NCI-H774 (cell line): ENCODE measurements at places on chromosomes 12 and 14.

DNA sequence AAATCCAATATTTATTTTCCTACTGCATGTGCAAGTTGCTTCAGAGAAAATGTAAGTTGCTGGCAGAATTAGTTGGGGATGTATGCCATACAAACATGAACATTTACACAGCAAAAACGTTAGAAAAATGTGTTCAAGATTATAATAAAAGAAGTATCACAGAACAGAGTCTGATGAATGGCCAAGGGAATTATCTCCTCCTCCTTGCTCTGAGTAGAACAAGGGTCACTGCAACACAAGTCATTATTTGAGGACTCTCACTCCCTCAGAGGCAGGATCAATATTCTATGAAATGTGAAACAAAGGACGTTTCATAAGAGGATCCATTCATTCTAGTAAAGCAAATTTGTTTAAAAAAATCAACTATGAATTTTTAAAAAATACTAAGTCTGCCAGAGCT, 177.8 kb downstream of the PRKD1 start:
- no peak for DNase-seq

- DNase-seq: no peak
Measured at GRCh38 chr14:104682107-104682593, 7.3 kb upstream of the INF2 start.

DNA sequence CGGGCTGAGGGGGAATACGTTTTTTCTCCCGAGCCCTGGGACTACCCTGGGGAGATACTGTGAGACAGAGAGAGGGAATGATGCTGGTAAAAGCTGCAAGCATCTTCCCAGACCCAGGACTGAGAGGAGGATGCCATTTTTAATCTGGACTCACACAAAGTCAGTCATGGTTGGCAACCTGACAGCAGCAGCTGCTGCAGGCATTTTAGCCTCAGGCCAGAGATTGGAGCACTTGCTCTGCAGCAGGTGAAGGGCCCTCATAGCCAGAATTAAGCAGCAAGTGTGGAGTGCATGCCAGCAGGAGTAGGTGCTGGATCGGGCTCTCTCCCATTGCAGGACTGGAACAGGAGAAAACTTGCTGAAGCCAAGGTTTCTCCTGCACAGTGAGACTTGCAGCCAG, 361.1 kb upstream of the CLEC14A start:
- peak; percentile 19 for DNase-seq

DNA sequence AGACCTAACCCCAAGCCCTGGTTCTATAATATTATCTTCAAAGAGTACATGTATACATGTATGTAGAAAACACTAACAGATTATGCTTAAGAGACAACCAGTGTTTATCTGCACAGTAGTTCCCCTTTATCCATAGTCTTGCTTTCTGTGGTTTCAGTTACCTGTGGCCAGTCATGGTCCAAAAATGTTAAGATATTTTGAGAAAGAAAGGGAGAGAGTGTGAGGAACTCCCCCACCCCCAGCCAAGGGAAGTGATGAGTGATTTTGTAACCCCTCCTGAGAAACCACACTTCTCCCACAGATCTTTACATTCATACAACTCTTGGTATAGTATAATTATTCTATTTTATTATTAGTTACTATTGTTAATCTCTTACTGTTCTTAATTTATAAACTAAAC, 77.3 kb upstream of the CNTN1 start:
- no peak for DNase-seq

DNA sequence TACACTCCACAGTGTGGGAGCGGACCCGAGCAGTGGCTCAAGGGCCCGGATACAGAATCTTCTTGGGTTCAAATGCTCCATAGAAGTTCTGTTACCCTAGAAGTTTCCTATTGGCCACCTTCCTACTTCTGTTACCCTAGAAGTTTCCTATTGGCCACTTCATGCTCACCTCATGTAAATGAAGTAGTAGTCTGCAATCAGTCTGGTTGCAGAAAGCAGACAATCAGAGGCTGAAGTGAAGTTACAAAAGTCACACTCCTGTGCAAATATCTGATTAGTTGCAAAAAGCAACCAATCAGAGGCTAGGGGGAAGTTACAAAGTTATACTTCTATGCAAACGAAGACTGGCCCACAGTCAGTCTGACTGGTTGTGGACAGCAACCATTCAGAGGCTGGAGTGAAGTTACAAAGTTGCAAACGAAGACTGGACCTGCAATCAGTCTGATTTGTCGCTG, 77.8 kb upstream of the CPNE8 start:
- DNase-seq: no peak

- no peak for DNase-seq
Measured at GRCh38 chr14:58332561-58332960, 34.2 kb downstream of the ARID4A start.

DNA sequence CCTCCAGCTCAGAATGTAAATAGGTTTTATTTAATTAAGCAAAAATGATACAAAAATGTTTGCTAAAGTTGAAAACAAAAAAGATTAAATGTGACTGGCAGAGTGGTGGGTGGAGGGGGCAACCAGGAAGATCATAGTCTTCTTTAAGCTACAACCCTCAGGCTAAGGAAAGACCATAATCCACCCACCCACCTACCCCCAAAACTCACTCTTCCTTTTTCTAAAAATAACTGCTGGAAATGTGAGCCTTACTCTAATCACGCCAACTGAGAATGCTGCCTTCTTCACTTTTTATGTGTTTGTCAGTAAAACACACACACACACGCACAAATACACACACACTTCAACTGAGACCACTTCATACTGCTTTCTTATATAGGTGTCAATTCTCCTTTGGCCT, 230.0 kb upstream of the EGLN3 start:
- DNase-seq: no peak

DNA sequence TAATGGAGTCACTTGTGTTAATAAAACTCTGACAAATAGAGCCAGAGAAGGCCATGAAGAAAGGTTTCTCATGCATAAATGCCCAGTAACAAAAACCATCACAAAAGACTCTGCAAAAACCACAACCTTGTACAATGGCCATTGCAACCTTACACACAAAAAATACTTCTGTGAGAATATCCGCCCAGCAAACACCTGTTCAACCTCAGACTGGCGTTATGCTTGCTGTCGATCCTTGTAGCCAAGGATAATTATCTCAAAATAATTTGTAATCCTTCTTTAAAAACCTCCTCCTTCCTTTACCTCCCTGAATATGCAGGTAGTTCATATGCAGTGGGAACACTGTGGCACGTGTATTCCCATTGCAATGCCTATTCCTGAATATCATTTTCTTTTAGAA, 157.1 kb downstream of the SLC41A2 start:
- no peak for DNase-seq
